Neural crest cell (in vitro differentiated cells): ENCODE measurements at places on chromosomes 2 and 18.

- H3K36me3 ChIP-seq: peaks cover 41% of the 10 kb centered on the region
- DNase-seq: no peak
Observed at GRCh38 chr2:6845312-6845711, 20.4 kb downstream of the CMPK2 start.

GRCh38 chr2:175167076-175167791 is 769 bp downstream of the ATF2 start:
- peaks cover 36% of the 10 kb centered on the region for H3K4me1 ChIP-seq
- H3K27ac ChIP-seq: peak overlapping the region; percentile 100
- peak; percentile 25 for DNase-seq
- H3K27me3 ChIP-seq: peaks cover 3% of the 10 kb centered on the region

- peaks cover 2% of the 10 kb centered on the region for H3K36me3 ChIP-seq
- H3K4me1 ChIP-seq: peaks cover 80% of the 10 kb centered on the region
- peak overlapping the region; percentile 94 for H3K27ac ChIP-seq
- H3K27me3 ChIP-seq: peaks cover 9% of the 10 kb centered on the region
- no peak for DNase-seq
- peak overlapping the region; percentile 52 for H3K4me3 ChIP-seq
Observed at GRCh38 chr2:8641301-8641965, 40.4 kb upstream of the ID2 start.

- H3K4me1 ChIP-seq: peaks cover 13% of the 10 kb centered on the region
- H3K27ac ChIP-seq: no peak overlapping the region
- H3K4me3 ChIP-seq: no peak overlapping the region
- peaks cover 13% of the 10 kb centered on the region for H3K36me3 ChIP-seq
Observed at GRCh38 chr18:47247416-47248114, 3.9 kb downstream of the SKOR2 start.

DNA sequence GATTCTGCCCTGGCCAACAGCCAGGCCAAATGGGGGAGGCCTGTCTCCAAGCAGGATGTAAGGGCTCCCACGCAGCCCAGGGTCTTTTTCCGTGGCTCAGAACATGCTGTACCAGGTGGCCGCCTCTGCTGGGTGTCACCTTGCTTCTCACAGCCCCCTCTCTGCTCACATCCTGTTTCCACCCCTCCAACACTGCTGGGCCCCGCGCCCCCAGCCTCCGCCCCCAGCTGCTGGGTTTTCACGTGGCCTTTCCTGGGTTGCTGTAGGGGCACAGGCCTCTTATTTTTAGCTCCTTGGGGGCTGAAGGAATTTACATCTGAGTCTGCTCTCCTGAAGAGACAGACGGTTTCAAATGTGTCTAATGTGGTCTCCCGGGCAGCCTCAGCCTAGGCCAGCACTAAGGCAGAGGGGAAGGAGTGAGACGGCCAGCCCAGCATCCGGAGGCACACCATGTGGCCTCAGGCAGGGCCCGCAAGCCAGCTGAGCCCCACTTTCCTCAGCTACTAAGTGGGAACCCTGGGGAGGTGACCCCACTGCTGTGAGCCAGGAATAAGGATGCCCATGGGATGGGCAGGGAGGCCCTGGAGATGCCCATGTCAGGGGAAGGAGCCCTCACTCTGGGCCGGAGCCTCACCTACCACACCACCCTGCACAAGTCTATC is 18.7 kb upstream of the DUSP2 start:
- H3K27me3 ChIP-seq: no peaks in the 10 kb centered on the region
- H3K27ac ChIP-seq: no peak overlapping the region
- H3K4me3 ChIP-seq: no peak overlapping the region
- H3K4me1 ChIP-seq: peaks cover 10% of the 10 kb centered on the region
- no peaks in the 10 kb centered on the region for H3K36me3 ChIP-seq
- no peak for DNase-seq

- H3K27ac ChIP-seq: no peak overlapping the region
- no peaks in the 10 kb centered on the region for H3K36me3 ChIP-seq
- DNase-seq: no peak
- no peaks in the 10 kb centered on the region for H3K27me3 ChIP-seq
Observed at GRCh38 chr2:3044587-3045317, 332.9 kb downstream of the EIPR1 start.

- peaks cover 31% of the 10 kb centered on the region for H3K36me3 ChIP-seq
- H3K4me3 ChIP-seq: no peak overlapping the region
- H3K27ac ChIP-seq: peak overlapping the region; percentile 63
- no peak for DNase-seq
- H3K27me3 ChIP-seq: no peaks in the 10 kb centered on the region
Observed at GRCh38 chr18:23550898-23551297, 35.4 kb downstream of the NPC1 start.

DNA sequence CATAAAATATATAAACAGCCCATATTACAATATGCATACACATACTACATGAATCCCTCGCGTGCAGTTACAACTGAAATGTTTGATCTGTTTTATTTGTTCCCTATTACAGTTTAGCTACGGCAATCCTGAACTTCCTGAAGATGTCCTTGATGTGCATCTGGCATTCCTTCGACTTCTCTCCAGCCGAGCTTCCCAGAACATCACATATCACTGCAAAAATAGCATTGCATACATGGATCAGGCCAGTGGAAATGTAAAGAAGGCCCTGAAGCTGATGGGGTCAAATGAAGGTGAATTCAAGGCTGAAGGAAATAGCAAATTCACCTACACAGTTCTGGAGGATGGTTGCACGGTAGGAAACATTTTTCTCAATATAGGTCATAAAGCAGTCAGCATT is 36.4 kb downstream of the COL3A1 start:
- no peaks in the 10 kb centered on the region for H3K27me3 ChIP-seq
- H3K4me1 ChIP-seq: peaks cover 9% of the 10 kb centered on the region
- H3K27ac ChIP-seq: no peak overlapping the region
- no peaks in the 10 kb centered on the region for H3K36me3 ChIP-seq

- no peak overlapping the region for H3K27ac ChIP-seq
- no peak for DNase-seq
- H3K4me3 ChIP-seq: peak overlapping the region; percentile 83
- peaks cover 33% of the 10 kb centered on the region for H3K27me3 ChIP-seq
- peaks cover 44% of the 10 kb centered on the region for H3K4me1 ChIP-seq
- H3K36me3 ChIP-seq: no peaks in the 10 kb centered on the region
Observed at GRCh38 chr2:218010984-218011652, 8.3 kb upstream of the TNS1 start.

- H3K4me1 ChIP-seq: no peaks in the 10 kb centered on the region
- H3K4me3 ChIP-seq: no peak overlapping the region
- H3K36me3 ChIP-seq: no peaks in the 10 kb centered on the region
- no peaks in the 10 kb centered on the region for H3K27me3 ChIP-seq
- no peak for DNase-seq
Observed at GRCh38 chr2:155266109-155266508, 567.6 kb downstream of the KCNJ3 start.

GRCh38 chr18:45012286-45012685 is 331.6 kb downstream of the SETBP1 start:
- H3K36me3 ChIP-seq: peaks cover 3% of the 10 kb centered on the region
- no peak overlapping the region for H3K4me3 ChIP-seq
- no peak overlapping the region for H3K27ac ChIP-seq

- no peak overlapping the region for H3K4me3 ChIP-seq
- no peak overlapping the region for H3K27ac ChIP-seq
- peaks cover 25% of the 10 kb centered on the region for H3K36me3 ChIP-seq
- no peaks in the 10 kb centered on the region for H3K27me3 ChIP-seq
Observed at GRCh38 chr2:205802065-205802464, 119.8 kb downstream of the NRP2 start.

- no peaks in the 10 kb centered on the region for H3K27me3 ChIP-seq
- H3K36me3 ChIP-seq: no peaks in the 10 kb centered on the region
- H3K4me1 ChIP-seq: no peaks in the 10 kb centered on the region
- DNase-seq: no peak
- no peak overlapping the region for H3K4me3 ChIP-seq
Observed at GRCh38 chr2:199818754-199819153, 32.2 kb downstream of the FTCDNL1 start.

GRCh38 chr2:108243566-108243965 is 3.8 kb downstream of the SULT1C3 start:
- no peak for DNase-seq
- no peak overlapping the region for H3K27ac ChIP-seq
- H3K36me3 ChIP-seq: peaks cover 2% of the 10 kb centered on the region
- no peaks in the 10 kb centered on the region for H3K4me1 ChIP-seq

DNA sequence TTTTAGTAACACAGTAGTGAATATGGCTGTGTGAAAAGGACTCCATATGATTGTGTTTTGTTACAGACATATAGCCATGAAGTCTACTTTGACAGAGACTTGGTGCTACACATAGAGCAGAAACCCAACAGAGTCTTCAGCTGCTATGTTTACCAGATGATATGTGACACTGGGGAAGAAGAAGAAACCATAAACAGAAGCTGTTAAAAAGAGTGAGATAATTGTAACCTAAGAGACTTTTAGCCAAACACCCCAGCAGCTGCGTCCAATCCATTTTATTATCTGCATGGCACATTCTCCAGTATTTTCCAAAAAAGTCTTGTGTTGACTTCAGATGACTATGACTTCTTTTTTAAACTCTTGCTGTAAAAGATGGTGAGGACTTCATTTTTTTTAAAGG is 41.4 kb upstream of the CYBRD1 start:
- H3K36me3 ChIP-seq: peaks cover 2% of the 10 kb centered on the region
- no peaks in the 10 kb centered on the region for H3K27me3 ChIP-seq
- no peaks in the 10 kb centered on the region for H3K4me1 ChIP-seq
- H3K4me3 ChIP-seq: no peak overlapping the region
- no peak for DNase-seq
- no peak overlapping the region for H3K27ac ChIP-seq
